ENCODE measurements at places on chromosomes 6 and 20.

- DNase-seq = no peak
Measured at GRCh38 chr20:37492945-37493344, 28.1 kb upstream of the NNAT start.

DNA sequence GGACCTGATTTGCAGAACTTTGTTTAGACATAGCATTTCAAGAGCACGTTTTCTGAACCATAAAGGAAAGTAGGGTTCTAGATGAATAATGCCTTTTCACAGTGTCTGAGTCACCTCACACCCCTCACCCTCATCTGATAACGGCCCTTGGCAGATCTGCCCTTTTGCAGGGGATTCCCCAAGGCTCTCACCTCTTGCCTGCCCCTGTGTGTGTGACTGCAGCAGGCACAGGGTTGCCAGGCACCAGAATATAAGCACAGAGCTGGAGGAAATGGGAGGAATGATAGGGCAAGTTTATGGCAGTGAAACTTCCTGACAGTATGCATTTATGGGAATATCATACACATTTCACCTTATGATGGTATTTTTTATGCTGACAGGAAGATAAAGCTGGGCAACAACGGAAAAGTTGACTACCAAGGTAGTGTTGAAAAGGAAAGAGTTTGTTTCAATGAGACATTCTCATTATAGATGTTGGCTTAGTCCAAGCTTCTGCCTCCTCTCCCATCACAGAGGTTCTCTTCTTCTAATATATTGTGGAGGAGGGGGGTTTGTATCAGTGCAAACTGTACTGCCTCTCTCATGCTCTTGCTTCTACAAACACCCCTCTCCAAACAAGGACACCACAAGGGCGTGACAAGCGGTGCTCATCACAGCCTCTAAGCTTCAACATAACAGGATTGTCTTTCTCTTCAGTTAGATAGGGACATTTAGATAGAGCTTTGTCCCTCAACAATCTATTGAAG, 101.5 kb upstream of the BACH2 start:
- DNase-seq = no peak

DNA sequence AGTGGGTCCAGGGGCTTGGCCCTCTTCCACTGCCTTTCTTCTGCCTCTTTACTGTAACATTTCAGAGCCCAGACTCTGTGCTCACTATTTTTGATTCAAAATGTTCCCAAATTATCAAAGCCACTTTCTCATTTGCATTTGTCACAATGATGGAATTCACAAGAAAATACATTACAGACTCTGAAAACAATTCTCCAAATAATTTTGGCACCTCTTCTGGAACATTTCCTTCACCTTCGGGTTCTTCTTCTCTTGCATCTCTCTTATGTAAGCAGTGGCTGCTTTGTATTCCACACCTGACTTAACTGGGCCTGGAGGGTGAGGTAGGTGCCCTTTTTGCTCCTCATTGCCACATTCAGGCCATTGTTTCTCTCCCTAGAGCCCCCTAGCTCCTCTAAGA, 30.0 kb downstream of the ZNF184 start:
- no peak for DNase-seq

- DNase-seq = no peak
Measured at GRCh38 chr20:49636447-49636846, 68.5 kb upstream of the PTGIS start.

GRCh38 chr6:87054143-87054833, 40.6 kb downstream of the CGA start:
- no peak for DNase-seq

GRCh38 chr6:138403324-138403800, 661 bp upstream of the HEBP2 start:
- peak; percentile 53 for DNase-seq

GRCh38 chr20:19807191-19807945, 49.3 kb downstream of the RIN2 start:
- DNase-seq = no peak

DNA sequence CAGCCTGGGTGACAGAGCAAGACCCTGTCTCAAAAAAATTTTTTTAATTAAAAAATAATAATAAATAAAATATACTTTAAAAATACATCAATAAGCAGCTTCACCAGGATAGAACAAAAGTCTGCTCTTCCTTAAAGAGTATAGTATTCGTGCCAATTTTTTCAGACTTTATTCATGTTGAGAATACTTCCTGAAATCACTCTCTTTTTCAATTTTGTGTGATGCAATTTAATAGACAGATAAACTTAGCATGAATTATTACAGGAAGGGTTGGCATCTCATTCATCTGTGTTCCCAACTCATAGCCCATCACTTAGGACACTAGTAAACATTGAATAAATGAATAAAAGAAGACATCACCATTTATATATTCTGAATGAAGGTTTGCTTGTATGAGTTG, 52.4 kb downstream of the IPCEF1 start:
- no peak for DNase-seq

DNA sequence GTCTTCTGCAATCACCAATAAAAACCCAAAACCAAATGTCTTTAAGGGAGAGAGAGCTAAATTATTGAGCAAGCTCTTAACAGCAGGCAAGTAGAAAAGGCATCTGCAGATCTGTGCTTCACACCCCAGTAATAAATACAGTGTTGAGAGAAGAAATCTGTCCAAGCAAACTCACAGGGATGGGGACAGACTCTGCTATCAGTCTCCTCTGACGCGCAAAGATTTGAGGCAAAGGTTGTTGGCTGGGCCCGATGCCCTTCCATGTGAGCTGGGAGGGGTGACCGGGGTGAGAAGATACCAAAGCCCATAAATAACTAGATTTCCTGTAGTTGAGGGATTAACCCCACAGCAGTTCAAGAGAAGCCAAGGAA, 315.2 kb upstream of the SOX4 start:
- no peak for DNase-seq

- no peak for DNase-seq
Measured at GRCh38 chr6:126967296-126968005, 151.0 kb upstream of the RSPO3 start.

- DNase-seq = no peak
Measured at GRCh38 chr6:40484066-40484465, 103.1 kb downstream of the LRFN2 start.

DNA sequence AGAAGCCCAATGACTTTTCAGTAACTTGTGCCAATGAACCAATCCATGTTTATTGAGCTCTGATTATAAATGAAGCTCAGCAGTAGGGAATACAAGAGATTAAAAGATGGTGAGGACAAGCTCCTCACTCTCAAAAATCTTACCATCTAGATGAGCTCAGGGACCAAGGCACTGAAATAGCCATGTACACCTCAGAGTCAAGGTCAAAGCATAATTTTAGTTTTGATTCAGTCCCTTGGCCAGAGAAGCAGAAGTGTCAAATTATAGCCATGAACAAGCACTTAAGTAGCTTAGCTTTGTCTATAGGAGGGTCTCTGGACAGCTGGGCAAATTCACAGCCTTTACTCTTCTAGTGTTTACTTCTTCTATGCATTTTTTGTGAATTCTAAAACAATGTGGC, 131.0 kb upstream of the DTNBP1 start:
- DNase-seq = no peak

GRCh38 chr6:72941751-72942150, 283.5 kb downstream of the KHDC1L start:
- no peak for DNase-seq

GRCh38 chr6:35624341-35625070, 64.2 kb downstream of the FKBP5 start:
- no peak for DNase-seq

GRCh38 chr6:146355521-146356100, 188.0 kb upstream of the RAB32 start:
- DNase-seq = no peak

DNA sequence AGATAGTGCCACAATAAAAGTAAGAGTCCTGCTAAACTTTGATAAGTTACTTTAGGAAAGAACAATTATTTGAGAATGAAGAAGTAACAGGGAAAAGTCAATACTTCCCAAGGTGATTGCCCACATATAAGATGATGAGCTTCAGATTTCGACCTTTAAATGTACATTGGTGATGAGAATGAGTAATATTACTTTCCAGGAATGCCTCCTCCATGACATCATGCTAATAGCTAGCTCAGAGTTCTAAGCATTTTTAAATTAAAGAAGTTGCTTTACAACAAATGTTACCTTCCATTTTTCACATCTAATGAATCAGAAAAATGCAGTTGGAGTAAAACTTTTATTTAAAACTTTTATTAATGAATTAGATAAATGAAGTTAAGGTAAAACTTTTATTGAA, 22.5 kb upstream of the OPN5 start:
- no peak for DNase-seq

DNA sequence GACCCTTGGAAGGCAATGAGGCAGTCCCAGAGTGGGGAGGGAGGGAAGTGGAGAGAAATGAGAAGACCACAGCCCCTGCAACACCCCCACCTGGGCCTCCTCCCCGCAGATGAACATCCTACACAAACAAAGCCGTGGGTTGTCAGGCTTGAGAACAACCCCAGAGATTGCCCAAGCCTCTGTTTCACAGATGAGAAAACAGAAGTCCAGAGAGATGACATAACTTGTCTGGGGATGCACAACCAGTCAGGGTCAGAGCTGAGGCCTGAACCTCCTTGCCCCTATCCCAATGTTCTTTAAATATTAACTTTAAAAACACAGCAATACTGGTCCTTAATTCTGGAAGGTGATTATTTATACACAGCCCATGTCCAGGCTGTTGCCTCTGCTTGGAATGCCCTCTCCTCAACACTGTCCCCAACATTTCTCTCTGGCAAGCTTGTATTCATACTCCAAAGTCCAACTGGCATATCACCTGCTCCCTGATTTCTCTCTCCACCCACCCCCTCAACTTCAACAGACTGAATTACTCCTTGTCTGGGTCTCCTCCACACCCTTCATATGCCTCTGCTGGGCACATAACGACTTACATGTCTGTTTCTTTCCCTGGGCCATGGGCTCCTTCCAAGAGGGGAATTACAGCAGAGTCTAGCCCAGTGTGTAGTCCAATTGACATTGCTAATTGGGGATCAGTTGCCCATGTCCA, 135.5 kb upstream of the LRFN2 start:
- no peak for DNase-seq

GRCh38 chr20:3674447-3674846, 7.4 kb downstream of the ADAM33 start:
- no peak for DNase-seq

DNA sequence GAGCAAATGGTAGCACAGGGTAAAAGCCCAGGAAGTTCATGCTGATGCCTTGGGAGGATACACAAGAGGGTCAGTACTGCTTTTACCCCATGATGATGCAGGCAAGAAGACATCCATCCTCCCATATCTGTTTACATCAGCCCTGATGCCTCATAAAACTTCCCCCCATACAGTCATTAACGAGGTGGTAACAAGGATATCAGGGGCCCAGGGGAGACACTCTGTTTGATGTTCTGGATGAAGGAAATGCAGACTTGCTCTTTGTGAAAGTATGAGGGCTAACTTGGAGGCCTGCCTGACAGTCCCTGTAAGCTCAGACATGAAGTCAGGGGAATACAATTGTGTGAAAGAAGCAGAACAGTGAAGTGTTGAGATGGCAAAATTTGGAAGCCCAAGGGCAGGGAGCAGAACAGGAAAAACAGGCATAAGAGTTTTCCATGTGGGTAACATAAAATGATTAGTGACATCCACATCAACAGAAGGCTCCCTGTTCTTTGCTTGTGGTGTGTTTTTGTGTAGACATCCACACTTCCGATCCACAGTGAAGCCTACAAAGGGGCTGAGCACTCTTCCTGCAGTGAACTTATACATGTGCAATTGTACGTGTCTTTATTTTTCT, 813.4 kb downstream of the MAFB start:
- no peak for DNase-seq

- DNase-seq = no peak
Measured at GRCh38 chr6:169776379-169776778, 25.0 kb downstream of the ERMARD start.

GRCh38 chr20:5491455-5491854, 174.7 kb upstream of the PROKR2 start:
- DNase-seq = no peak

GRCh38 chr6:166623318-166623717, 3.7 kb downstream of the RPS6KA2 start:
- DNase-seq = no peak

DNA sequence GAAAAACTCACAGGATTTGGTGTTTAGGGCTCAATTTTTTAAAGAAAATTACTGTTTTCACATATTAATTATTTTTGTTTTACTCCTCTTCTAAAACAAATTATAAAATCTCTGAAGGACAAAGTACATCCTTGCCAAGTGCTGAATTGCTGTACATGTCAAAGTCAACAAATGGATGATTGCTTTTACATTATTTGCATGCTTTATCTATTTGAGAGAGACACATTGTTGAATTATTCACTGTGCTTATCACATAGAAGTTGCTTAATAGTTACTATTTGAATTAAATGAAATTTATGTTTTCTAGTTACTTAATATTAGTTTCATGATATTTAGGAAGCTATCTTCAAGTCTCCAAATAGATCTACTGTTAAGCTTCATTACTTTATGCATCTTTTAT, 318.6 kb upstream of the PTCHD4 start:
- no peak for DNase-seq

GRCh38 chr6:37381579-37381978, 27.8 kb downstream of the RNF8 start:
- DNase-seq = peak; percentile 65

DNA sequence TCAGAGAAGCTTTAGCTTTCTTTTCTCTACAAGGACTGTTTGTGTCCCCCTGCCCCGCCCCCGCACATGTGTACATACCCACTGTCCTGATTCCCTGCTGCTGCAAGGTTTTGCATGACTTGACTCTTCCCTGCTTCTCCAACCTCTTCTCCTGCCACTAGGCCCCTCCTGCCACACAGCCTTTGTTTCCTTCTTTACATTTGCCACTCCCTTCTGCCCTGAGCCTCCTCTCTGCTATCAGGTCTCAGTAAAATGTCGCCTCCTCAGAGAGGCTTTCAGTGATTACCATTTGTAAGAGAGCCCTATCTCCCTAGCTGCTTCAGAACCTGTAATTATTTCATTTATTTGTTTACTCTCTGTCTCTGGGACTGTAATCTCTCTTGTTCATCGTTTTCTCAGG, 56.4 kb upstream of the VSTM2L start:
- no peak for DNase-seq

DNA sequence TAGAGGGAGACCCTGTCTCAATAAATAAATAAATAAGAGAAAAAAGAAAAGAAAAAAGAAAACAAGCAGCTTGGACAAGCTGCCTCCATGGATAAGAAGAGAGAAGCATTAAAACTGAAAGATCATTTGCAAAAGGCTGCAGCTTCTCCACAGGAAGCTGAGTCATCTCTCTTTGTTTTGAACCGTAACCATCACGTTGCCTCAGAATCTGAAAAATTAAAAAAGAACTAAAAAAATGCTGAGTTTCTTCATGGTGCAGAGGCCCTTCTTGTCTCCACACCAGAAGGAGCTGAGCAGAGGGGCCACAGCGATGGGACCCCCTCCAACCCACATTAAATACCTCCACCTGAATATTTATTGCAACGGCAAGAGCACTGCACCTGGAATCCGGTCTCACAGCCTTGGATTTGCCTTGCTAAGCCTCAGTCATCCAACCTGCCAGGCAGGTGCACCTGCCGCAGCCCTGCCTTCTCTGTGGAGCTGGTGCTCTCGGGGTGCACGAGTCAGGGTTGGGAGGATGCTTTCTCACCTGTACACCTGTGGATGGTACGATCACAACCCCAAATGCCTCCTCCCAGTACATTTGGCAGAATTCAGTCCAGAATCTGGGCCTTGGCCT, 28.1 kb downstream of the TOX2 start:
- DNase-seq = peak; percentile 82

GRCh38 chr6:56734335-56734734, 91.6 kb upstream of the DST start:
- DNase-seq = no peak

Data from GM13977 (cell line).